Effector CD4-positive, alpha-beta T cell (primary cell): ENCODE measurements at places on chromosomes 5 and 9.

DNA sequence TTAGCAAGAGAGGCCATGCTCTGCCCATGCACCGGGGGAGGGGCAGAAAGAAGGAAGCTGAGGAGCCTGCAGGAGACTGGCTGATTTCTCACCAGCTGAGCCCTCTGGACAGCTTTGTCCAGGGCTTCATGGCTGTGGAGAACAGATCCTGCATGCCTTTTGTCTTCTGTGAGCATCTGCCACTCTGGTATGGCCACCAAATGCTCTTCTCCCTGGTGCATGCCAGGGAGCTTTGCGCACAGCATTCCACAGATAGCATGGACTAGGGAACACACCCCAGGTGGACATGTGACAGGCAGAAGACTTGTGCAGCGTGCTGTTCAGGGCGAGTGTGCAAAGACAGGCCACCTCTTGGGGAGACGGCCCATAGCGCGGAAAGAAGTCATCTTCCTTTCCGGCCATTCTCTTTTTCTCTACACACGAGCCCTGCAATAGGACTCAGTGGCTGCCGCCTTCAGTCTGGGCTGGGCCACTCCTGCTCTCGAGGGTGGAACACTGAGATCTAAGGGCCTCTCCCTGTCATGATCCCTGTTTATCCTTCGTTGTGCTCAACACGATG, 56.7 kb downstream of the GADD45G start:
- DNase-seq, result no peak

DNA sequence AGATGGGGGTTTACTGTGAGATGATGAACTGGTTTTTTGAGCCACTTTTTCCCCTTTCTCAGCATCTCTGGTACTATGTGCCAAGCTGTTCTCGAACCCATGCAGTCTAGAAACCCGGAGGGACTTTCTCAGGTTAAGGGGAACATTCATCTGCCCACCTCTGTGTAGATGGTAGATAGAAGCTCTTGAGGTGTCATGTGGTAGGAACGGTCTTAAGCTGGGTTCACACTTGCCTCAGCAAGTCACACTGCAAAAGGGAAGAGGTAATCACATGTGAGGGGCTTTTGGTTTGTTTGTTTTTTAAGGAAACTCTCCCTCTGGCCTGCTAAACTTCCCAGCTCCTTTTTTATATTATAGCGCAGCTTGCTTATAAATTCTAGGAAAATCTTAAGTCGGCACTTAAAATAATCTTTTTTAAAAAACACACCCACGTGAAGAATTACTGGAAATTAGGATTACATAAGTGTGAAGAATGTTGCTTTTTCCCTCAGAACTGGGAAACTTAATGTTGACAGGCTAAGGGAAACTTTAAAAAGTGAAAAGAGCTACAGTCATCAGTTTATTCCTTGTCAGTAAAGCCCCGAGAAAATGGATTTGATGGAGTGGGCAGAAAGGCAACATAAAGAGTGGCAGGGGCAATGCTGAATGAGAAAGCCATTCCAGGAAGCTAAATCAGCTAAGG, 430.3 kb downstream of the ARHGEF28 start:
- DNase-seq, result no peak

DNA sequence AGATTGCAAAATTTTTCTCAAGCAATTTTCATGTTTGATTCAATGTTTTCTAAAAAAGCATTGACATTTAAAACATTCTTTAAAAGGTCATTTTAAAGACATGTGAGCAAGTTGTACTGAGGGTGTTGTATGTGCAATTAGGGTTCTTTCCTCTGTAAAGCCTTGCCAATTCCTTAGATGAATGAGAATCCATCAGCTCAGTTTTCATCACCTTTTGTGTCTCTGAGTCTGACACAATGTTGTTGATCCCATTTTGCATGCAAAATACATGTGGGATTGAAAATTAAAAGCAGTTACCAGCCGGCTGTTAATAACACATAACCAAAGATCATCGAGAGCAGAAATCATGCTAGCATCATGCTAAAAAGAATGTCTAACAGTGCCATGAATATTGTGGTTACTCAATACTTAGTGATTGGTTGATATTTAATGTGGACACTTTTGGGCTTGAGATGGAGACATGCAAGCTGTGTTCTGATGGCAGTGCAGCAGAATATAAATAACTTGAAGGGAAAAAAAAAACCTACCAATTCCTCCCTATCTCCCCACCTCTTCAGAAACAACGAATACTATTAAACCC, 57.7 kb downstream of the FGF10 start:
- no peak for DNase-seq

DNA sequence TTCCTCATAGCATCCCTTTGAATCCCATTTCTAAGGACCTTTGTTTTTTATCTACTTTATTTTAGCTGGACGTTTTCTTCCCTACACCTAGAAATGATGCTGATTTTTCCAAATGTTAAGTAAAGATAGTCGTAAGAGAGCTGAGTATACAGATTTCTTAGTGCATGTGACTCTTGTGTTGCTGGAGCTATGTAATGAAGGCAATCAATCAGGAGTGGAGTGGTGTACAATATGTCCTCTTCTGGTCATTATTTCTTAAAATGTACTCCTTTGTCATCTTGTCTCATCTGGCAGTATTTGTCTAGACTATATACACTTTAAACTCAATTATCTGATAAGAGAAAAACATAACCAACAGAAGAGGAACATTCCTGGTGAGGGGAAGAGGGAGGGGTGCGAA, 13.5 kb downstream of the GAPT start:
- no peak for DNase-seq
